ENCODE measurements at places on chromosomes 7 and 10.

DNA sequence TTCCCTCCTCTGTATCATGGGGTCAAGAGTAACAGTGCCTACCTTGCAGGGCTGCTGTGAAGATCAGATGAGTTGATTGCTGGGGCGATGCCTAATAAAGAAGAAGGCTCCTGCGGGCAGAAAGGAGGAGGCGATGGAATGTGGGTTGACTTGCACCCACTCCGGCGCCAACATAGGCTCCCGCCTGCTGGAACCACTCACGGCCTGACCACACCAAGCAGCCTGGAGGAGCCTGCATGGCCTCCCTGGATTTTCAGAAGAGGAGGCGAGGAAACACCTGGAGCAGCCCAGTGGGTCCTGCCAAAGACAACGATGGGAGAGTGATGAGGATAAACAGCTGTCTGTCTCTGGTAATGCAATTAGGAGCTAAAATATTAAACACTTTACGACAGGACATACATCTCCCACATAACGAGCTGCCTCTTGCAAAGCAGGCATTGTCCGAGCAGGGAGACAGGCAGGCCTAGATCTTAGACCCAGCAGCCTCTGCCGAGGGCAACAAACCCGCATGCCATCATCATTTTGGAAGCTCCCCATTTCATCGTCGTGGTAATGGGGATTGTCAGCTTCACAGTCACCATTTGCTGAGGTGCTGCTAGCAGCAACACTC is 302.9 kb upstream of the ZMIZ1 start:
- no peak for DNase-seq

DNA sequence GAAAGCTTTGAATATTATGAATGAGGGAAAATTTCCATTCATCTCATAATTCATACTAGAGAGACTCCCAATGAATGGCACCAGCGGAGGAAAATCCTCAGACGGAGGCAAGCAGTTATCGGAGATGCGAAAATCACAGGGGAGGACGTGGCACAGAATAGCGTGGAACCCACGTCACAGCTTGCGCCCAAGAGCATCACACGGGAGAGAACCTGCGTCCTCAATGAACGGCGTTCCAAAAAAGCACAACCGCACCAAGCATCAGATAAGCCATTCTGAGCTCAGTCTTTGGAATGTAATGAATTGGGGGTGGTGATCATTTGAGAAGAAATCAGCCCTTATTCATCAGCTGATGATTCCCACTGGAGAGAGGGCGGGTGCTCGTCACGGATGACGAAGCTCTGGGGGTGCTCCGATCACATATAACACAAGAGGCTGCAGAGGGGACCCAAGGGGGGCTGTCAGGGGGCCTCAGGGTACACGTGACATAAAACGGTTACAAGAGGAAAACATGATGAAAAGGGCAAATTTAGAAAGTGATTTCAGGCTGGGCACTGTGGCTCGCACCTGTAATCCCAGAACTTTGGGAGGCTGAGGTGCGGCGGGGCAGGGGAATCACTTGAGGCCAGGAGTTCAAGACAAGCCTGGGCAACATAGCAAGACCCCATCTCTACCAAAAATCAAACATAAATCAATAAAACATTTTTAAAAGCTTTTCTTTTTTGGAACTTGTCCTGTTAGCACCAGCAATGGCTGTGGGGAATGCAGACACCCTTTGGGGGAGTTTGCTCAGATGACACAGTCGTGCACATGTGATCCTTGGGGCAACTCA is 33.8 kb upstream of the FIS1 start:
- no peak for DNase-seq

DNA sequence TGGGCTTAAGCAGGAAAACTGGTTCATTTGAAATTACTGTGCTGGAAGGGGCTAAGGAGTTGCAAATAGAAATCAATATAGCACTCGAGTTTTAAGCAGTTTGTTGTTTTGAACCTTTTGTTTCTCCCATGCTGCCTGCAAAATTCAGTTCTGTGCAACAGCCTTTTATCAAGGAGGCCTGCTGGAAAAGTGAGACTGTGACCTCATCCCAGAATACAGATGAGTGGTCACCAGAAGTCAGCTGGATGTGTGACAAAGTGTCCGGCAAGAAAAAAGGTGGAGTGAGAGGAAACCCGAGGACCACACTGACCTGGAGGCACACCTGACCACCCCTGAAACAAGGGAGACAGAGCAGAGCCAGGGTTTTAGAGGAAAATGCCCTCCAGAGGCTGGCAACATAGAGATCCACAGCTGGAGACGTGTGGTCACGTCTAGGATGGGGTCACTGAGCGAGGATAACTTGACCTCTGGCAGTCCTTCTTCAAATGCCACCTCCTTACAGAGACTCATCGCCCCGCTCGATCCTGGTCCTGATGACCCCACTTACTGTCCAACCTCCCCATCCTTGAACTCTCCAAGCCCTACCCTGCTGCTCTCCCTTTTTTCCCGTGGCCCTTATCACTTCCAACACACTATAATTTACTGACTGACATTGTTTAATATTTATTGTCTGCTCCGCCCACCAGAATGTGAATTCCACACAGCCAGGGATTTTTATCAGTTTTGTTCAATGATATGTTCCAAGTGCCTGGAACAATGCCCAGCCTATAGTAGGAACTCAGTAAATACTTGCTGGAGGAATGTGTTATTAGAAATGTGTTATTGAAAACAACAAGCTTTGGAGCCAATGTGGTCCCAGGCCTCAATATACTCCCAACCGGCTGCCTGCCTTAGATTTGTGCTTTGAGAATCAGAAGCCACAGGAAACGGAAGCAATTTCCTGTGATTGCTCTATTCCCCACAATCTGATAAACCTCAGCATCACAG is 243.8 kb downstream of the GLI3 start:
- DNase-seq: no peak

GRCh38 chr7:101468546-101469275 is 106.0 kb downstream of the COL26A1 start:
- DNase-seq: no peak

- no peak for DNase-seq
Measured at GRCh38 chr10:69344591-69345252, 66.4 kb downstream of the HK1 start.

- no peak for DNase-seq
Measured at GRCh38 chr10:44395902-44396670, 11.2 kb upstream of the CXCL12 start.

- no peak for DNase-seq
Measured at GRCh38 chr7:107150375-107151073, 18.3 kb upstream of the HBP1 start.

DNA sequence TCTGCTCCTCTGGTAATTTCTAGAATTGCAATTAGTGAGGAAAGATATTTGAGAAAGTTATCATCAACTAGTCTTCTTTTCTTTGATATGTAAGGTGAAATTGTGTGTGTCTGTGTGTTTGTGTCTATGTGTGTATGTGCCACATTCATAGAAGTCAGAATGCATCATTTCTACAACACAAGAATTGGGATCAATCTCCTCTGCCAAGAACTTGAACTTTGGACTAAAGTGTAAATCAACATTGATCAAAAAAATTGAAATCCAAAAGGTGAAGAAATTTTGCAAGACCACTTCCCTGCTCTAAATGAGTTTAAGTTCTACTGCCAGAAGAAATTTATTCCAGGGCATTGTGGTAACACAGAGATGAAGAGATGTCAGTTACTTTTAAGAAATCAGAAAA is 1072.8 kb downstream of the GRM8 start:
- DNase-seq: no peak

- no peak for DNase-seq
Measured at GRCh38 chr7:106166651-106167342, 54.7 kb upstream of the SYPL1 start.

- no peak for DNase-seq
Measured at GRCh38 chr10:119539359-119539825, 3.1 kb downstream of the RGS10 start.

- no peak for DNase-seq
Measured at GRCh38 chr7:24587853-24588252, 14.6 kb downstream of the PALS2 start.

DNA sequence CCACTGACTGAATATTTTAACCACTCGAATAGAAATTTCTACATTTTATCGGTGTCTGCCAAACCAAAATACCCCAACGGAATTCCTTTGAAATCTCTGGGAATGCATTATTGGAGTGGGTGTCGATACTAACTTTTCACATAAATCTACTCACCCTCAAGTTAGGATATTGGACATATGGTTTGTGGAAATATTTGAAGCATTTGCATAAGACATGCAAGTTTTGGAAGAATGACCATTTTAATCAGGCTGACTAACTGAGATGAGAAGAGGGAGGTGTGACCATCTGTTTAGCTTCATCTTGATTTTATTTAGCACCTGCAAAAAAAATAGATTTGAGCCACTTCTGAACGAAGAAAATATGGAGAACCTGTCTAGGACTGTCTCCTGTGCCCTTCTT is 61.2 kb downstream of the KLF6 start:
- no peak for DNase-seq

GRCh38 chr7:26534649-26535482 is 243.2 kb downstream of the SNX10 start:
- DNase-seq: no peak

DNA sequence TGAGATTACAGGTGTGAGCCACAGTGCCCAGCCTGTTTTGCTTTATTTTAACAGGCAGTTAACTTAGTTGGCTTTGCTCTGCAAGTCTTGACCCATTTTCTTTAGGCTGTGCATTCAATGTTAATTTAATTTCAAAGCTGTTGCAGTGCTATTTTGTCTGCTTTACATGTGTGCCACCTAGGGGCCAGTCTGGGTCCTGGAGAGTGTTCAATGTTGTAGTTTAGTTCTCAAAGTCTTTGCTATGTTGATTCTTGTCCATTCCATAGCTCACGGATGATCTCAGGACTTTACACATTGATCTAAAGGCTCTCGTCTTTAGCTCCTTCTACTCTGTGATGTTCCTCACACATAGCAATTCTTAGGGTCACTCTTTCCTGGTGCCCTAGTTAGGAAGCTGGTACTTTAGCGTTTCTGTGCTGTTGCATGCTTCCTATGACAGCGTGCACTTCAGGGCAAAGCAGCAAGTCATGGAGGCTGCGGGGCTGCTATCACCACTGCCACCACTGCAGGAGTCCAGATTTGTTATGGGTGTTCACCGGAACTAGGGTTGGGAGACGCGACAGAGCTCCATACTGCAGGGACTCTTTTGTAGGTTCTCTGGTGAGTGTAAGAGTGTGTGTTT is 16.4 kb upstream of the ABCA13 start:
- no peak for DNase-seq

- no peak for DNase-seq
Measured at GRCh38 chr7:101155303-101155702, 1.0 kb downstream of the AP1S1 start.

DNA sequence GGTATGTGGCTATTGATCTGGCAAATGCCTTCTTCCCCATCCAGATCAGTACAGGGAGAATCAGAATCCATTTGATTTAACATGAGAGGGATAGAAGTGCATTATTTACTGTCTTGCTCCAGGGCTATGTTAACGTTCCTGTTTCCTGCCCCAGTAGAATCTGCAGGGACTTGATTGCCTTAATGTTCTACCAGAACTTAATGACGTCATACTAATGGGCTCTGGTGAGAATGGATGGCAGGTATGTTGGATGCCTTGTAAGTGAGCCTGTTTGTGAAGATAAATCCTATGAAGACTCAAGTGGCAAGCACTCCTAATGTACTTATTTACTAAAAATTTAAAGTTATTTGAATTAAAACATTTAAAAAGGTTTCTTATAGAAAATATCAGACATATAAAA is 44.5 kb upstream of the CHCHD3 start:
- DNase-seq: no peak

DNA sequence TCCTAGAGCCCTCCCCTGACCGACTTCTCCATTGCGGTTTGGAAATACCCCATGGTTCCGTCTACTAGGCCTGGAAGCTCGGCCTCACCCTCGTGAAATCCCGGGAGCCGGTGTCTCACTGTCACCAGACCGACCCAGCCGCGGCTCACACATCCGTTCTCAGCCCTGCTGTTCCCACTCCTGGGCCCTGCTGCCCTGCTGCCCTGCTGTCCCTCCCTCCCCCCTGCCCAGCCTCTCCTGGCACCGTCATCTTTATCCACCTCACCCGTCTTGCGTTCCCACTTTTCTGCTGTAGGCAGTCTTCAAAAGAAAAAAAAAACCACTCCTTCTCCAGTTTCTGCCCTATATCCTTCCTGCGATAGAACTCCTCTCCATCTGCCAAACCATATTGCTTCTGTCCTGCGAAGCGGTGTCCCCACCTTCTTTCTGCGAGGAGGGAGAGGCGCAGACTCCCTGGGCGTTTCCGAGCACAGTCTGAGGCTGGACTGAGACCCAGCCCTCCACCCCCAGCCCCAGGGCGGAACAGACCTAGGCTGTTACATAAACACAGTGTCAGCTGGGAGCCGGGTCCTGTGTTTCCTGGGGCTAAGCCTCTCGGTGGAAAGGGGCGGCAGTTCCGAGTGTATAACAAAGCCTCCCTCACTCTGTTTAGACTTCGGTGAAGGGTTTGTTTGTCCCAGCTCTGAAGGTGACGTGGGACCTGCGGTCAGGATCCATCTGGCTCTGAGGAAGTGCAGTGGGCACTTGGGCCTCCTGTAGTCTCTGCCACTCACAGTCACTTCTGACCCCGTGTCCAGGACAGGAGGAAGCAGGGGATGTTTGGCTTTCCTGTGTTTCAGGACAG is 2.8 kb downstream of the AGAP3 start:
- DNase-seq: no peak

DNA sequence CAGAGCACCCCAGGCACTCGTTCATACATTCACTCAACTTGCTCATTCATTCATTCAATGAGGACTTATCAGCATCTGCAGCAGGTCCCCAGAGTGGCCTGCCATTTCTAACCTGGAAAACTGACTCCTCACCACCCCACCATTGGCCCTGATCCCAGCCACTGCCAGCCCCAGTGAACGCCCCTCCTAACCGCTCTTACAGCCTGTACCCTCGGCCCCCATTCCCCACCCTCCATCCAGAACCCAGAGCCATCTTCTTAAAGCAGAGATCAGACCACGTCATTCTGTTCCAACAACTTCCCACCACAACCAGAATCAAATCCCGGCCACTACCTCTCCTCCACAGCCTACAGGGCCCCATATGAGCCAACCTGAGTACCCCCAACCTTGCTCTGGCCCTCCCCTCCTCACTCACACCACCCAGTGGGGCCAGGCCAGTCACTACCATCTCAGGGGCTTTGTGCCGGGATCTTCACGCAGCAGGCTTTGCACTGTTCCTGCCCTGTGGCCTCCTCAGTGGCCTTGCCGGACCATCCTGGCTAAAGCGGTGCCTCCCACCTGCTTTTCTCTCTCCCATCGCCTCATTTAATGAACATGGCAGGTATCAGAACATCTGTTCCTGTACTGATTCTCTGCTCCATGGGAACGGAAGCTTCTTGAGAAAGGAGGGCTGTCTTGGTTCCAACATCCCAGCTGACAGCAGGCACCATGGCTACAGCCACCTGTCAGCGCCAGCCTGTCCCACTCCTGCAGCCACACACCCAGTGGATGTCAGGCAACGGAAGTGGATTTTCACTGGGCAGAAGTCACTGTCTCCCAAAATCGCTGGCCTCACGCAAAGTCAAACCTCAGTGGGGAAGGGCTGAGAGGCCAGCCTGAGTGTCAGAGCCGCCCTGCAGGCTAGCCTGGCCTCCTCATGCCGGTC is 45.4 kb downstream of the FAM53B start:
- DNase-seq: no peak

DNA sequence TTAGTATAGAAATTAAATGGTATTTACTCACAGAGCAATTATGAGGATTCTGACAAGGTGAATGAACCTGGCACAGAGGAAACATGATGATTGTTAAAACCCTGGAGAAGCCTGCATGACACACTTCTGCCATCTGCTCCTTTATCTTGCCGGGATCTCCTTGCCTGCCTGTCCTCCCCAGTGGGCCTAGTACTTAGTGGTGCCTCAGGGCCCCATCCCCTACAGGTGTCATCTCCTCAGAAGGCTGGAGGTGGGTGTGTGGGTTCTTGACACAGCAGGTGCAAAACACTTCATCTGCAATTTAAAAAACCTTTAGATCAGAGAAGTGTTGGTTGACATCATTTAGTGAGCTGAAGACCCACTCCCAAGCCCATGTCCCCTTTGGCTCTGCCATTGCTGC is 261.2 kb downstream of the ADRA2A start:
- no peak for DNase-seq

Measured in brain pericyte (primary cell).